ENCODE measurements at places on chromosomes 3 and 15.
A peak's percentile ranks its signal among the peaks of the same experiment; 100 is the strongest.

DNA sequence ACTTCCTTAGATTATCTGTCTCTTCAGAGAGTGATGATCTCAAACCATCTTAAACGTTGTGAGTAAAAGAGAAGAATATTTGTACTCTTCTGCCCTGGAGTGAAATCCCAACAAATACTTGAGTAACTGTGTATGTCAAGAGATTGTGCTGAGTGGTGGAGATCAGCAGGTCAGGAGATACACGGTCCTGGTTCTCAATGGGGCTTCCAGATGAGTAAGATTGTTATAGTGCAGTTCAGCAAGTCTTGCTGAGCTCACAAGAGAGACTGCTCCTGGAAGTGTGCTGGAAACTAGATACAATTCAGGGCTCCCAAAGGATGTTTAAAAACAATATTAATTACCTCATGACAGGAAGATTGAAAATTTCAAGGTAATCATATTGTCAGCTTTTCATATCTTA, 184.3 kb downstream of the AKAP13 start:
- DNase-seq, result no peak

DNA sequence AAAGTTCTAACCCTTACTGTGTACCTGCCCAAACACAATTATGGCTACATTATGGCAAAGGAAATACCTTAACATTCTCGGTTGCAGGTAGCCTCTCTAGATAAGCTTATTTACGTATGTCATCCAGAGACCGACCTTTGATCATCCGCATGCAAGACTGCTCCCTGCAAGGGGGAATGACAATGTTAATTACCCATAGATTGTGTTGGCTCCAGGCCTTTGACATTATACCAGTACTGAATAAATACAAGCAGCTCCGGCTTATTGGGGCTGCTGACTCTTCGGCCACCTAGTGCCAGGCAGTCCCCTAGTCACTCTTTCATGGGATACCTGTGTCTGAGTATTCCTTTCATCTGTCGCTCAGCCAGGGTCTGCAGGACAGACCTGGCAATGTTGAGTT, 223.5 kb downstream of the DTWD1 start:
- DNase-seq, result no peak

DNA sequence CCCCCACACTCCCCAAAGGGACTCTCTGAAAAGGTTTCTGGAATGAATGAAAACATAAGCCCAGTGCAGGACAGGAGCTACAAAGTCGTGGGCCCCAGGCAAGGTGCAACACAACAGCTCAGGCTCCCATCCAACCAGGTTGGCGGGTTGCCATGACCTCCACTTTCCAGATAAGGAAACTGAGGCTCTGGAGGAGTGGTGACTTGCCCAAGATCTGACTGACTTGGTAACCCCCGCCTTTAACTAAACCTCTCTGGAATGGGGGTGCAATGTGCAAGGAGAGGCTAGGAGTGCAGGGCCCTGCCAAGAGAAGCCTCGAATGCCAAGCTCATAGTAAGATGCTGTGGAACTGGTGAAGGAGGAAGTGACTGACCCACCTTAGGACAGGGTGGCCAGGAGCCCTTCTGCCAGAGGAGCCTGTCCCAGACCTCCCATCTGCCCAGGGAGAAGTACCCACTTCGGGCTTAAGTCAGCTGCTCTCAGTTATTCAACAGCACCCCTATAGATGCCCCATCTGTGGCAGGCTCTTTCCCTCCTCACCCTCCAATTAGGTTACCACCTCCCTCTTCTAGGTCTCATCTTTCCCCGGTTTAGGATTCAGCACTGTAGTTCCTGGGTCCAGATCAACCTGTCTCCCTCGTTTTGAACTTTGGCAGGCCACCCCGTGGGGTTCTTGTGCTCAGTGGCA, 553 bp upstream of the TNNC1 start:
- DNase-seq, result no peak

DNA sequence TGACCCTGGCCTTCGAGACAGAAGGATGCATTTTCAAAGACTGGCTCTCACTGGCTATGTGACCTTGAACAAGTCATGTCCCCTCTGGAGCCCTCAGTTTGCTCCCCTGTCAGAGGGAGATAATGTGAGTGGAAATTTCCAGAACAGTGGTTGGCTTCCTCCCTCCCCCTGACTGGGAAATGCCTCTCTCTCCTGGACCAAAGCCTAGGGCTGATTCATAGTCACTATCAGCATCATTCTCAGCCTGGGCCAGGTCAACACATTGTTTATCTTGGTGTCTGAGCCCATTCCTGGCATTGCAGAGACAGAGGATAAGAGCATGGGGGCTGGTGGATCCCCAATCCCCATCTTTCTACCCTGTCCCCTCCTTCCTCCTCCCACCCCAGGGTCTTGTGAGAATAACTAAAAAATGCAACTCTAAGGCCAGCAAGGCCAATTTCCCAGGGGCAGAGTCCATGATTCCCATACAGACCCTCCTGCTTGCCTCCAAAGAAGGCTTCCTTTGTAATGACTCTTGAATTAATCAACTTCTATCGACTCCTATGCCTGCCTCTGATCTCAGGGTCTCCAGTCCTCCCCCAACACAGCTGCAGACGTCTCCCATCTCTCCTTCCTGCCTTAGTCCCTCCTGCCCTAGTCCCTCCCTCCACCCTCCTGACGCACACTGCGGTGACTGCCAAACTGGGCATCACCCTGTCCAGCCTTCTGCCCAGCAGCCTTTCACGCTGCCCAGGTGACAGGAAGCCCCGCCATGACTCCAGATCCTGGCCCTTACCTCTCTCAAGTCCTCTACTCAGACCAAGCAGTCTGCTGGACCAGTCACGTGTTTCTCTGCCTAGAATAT, 35.4 kb upstream of the CORO2B start:
- DNase-seq, result no peak

GRCh38 chr3:186985661-186986364, 55.5 kb downstream of the ST6GAL1 start:
- DNase-seq, result peak; percentile 39

GRCh38 chr15:28129231-28129848, 30.2 kb upstream of the OCA2 start:
- DNase-seq, result no peak

DNA sequence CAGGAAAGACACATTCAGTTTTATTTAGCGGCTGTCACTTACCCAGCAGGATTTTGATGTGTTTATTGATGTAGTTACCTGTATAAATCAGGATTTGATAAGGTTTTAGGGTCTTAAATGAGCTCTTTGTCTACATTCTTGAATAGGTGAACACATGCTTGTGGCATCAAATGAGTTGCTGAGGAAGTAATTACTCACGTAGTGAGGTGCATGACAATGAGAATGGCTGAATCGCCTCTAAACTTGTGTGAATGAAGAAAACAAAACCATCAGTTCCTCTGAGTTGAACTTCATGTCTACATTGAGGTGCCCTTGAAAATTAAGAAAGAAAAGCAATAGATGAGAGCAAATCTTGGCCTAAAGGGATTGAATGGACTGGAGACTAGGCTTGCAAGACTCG, 245.6 kb upstream of the SATB1 start:
- DNase-seq, result no peak

DNA sequence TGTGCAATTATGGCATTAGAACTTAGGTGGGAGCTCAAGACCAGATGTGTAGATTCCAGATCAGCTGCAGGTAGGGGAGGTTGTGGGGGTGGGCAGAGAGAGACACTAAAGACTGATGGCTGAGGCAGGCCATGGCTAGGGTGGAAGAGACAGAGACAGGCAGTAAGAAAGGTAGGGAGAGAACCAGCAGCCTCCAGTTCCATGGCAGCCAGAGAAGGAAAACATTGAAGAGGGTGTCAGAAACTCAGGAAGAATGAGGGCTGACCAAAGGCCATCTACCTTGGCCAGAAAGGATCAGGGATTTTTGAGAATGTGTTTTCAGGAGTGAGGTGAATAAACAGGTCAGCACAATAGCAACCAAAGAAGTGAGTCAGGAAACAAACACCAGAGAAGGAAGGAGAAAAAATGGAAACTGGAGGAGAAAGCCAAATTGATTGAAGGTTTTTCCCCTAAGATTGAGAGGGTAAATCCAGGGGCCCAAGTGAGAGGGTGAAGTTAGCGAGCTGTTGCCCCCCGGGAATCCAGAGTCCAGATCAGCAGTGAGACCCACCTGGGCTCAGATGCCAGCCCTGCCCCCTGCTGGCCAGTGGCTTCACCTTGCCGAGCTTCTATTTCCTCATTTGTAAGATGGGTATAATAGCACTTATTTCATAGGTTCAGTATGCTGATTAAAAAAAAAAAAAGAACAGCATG, 41.0 kb downstream of the ABHD2 start:
- peak; percentile 42 for DNase-seq

- no peak for DNase-seq
These were observed 235.6 kb upstream of the TGFBR2 start for GRCh38 chr3:30370681-30371271.

DNA sequence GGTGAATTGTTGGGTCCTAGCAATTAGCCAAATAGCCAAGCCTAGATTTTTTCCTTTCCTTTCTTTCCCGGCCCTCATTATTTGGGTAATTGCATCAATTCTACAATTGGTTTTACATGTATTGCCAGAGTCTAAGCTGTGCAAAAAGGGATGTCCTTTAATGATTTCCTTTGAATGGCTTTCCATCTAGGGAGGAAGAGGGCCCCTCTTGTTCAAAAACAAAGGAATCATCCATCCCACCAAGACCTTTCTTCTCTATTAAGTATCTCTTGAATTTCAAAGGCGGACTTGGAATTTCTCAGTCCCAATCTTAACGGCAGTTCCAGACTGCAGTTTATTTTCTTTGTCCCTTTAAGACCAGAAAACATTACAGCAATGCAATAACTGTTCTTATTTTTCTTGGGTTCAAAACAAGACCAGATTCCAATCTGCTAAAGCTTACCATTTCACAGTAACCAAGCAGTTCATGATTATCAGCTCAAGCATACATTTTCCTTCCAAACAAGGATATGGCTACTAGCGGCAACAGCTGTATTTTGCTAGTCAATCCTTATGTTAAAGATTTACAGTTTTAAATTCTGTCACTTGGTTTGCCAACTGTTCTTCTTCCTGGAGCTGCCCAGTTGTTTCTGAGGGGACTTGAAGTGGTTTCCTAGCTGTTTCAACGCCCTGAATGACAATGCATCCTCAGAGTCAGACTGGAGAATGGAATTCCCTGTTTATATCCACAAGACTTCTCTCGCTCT, 91.4 kb upstream of the LRIG1 start:
- DNase-seq, result no peak

- no peak for DNase-seq
These were observed 145.6 kb downstream of the LRRC3B start for GRCh38 chr3:26768068-26768651.

DNA sequence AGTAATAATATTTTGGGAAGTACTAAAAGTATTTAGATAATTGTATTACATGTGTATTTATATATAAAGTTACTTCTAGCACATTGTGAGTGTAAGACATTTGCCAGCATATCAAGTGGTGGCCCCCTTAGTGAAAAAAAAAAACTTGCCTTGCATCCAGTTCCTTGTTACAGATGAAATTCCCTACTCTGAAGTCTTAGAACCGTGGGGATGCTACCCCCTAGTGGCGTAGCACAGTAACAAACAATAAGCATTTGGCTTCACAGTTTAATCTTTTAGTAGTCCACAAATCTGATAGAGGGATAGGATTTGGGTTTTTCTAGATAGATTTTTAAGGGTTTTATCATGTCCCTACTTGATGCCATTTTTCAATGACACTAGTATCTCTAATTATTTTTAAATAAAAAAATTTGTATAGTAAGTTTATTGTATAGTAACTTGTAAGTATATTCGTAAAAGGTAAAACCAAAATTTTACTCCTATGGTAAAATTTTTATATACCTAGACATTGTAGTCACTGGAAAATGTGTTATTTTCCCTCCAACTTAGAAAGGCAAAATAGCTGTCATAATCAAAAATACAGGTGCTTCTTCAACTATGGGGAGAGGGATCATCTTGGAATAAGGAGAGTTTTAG, 14.3 kb downstream of the SMC4 start:
- DNase-seq, result peak; percentile 55

- no peak for DNase-seq
These were observed 27.3 kb upstream of the CCDC50 start for GRCh38 chr3:191301782-191302411.

- no peak for DNase-seq
These were observed 38.8 kb upstream of the PCSK6 start for GRCh38 chr15:101528108-101528916.

- no peak for DNase-seq
These were observed 44.8 kb upstream of the RPS17 start for GRCh38 chr15:82585072-82585471.

- no peak for DNase-seq
These were observed 1.0 kb upstream of the ISY1 start for GRCh38 chr3:129161860-129162271.

DNA sequence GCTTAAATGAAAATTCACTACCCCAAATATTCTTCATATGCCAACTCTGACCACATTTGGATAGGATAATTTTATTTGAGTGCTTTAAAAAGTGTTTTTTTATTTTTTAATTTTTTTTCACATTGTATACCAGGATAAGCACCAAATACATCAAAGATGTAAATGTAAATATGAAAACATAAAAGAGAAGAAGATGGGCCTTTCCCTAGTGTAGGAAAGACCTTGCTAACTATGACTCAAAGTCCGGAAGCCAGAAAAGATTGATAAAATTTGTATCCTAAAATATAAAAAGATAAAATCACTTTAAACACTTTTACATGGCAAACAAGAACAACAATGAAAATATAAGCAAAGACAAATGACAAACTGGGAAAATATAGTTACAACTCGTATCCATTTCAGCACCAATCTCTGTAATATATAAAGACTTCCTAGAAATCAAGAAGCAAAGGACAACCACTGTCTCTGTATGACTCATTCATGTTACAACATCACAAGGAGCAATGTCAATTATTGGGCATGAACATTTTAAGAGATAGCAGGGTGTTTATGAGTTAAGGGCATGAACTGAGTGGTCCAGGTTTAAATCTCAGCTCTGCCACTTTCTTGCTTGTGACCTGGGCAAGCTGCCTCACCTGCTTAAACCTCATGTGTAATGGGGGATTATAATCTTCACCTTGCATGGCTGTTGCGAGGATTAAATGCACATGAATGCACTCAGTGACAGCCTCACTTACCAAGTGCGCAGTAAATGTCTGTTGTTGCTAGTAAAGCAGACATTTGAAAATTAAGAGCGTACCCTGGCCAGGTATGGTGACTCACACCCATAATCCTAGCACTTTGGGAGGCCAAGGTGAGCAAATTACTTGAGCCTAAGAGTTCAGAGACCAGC, 25.3 kb upstream of the ARHGEF3 start:
- DNase-seq, result no peak

- peak; percentile 3 for DNase-seq
These were observed 43.5 kb downstream of the SLC41A3 start for GRCh38 chr3:126040386-126040785.

- DNase-seq, result no peak
These were observed 694.9 kb downstream of the ZBBX start for GRCh38 chr3:166685246-166685645.

- DNase-seq, result no peak
These were observed 28.0 kb downstream of the PPARG start for GRCh38 chr3:12316729-12317351.

GRCh38 chr3:67804089-67804488, 149.7 kb upstream of the SUCLG2 start:
- DNase-seq, result no peak

Measured in memory B cell (primary cell).